ENCODE measurements at places on chromosomes 7 and 10. TPM values are rescaled to one million over a fixed set of nuclear protein-coding genes. Genes with fewer than 3 reads are reported as not detected.

DNA sequence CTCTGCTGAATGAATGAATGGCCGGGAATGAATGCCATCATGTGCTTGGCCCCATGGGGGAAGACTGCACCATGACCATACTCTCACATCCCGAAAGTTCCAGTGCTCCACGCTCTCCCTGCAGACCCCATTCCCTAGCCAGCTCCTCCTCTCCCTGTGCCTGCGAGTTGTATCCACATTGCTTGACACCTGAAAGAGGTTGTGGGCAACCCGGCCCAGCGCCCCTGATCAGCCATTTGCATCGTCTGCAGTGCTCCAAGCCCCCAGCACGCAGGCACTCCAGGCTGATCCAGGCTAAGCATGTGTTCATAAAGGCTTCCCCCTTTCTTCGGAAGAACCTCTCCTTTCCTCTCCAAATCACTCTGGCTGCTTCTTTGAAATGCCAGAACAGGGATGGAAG lies 354.4 kb upstream of the MKI67 start:
- H3K36me3 ChIP-seq: no peaks in the 10 kb centered on the region
- H3K4me3 ChIP-seq: no peak overlapping the region
- H3K27ac ChIP-seq: no peak overlapping the region

DNA sequence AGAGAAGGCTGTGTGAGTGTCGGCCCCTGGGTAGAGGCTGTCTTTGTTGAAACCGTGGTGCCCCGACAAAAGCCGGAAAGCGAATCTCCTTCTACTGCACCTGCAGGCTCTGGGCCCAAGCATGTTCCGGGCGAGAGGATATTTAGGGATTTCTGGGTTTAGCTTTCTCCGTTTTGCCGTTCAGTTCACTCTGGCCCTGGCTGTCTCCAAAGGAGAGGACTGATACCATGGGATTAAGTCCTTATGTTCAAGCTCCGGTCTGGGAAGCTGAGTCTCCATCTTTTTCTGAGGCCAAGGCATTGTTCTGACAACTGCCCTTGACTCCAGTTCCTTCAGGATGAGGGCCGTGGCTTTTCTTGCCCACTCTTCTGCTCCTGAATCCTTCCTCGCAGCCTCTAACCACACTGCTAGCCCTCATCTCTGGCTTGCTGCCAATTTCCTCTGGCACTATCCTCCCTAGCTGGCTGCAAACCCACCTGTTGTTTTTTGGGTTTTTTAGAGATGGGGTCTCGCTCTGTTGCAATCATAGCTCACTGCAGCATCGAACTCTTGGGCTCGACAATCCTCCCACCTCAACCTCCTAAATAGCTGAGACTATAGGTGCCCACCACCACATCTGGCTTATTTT lies 206.8 kb downstream of the SKIDA1 start:
- H3K27me3 ChIP-seq: no peaks in the 10 kb centered on the region
- H3K4me1 ChIP-seq: peaks cover 34% of the 10 kb centered on the region
- DNase-seq: peak; percentile 66
- no peaks in the 10 kb centered on the region for H3K36me3 ChIP-seq
- H3K4me3 ChIP-seq: no peak overlapping the region

- H3K27me3 ChIP-seq: no peaks in the 10 kb centered on the region
- H3K4me1 ChIP-seq: no peaks in the 10 kb centered on the region
- no peak for DNase-seq
- no peak overlapping the region for H3K4me3 ChIP-seq
- H3K36me3 ChIP-seq: no peaks in the 10 kb centered on the region
Measured at GRCh38 chr10:30683496-30683895, 53.9 kb upstream of the LYZL2 start.

GRCh38 chr10:88138319-88138848 lies 275.0 kb downstream of the PTEN start:
- no peak overlapping the region for H3K4me3 ChIP-seq
- H3K4me1 ChIP-seq: no peaks in the 10 kb centered on the region
- no peak for DNase-seq
- H3K27me3 ChIP-seq: no peaks in the 10 kb centered on the region

BBIP1 gene
- total RNA-seq: 27.5 TPM

OR9A2 gene
- total RNA-seq: not detected

TMEM196 gene
- total RNA-seq: not detected

- H3K4me1 ChIP-seq: peaks cover 18% of the 10 kb centered on the region
- DNase-seq: peak; percentile 62
- no peaks in the 10 kb centered on the region for H3K27me3 ChIP-seq
- no peak overlapping the region for H3K27ac ChIP-seq
- H3K4me3 ChIP-seq: no peak overlapping the region
- no peaks in the 10 kb centered on the region for H3K36me3 ChIP-seq
Measured at GRCh38 chr7:137944168-137944567, 57.7 kb downstream of the CREB3L2 start.

PSD gene
- total RNA-seq: 4.6 TPM

TMEM178B gene
- total RNA-seq: 2.4 TPM

DNA sequence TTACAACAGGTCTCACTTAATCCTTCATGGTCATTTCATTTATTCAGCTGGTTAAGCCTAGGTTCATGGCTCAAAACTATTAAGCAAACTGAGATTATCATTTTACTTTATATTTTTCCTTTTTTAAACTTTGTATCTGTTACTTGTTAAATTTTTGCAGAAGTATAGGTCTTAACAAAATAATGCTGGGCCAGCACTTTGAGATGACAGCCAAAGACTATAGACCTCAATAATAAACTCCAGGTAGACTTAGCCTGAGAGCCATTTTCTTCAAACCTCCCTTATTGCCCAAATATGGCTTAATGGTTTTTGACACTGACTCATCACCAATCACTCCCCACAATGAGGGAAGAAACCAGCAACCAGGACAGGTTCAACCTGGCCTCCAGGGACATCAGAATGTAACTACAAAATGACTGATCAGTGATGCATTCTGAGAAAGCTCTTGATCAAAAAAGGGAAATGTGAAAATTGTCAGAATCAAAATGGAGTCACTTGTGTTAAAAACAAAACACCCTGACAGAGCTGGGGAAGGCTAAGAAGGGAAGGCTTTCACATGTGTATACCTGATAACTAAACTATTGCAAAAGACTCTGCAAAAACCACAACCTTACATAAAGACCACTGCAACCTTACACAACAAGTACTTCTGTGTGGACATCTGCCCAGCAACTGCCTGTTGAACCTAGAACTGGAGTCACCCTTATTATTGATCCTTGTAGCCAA lies 2.1 kb upstream of the CCDC126 start:
- H3K27me3 ChIP-seq: no peaks in the 10 kb centered on the region
- no peak overlapping the region for H3K27ac ChIP-seq
- no peak overlapping the region for H3K4me3 ChIP-seq

ZNF800 gene
- 32.5 TPM for total RNA-seq

DNA sequence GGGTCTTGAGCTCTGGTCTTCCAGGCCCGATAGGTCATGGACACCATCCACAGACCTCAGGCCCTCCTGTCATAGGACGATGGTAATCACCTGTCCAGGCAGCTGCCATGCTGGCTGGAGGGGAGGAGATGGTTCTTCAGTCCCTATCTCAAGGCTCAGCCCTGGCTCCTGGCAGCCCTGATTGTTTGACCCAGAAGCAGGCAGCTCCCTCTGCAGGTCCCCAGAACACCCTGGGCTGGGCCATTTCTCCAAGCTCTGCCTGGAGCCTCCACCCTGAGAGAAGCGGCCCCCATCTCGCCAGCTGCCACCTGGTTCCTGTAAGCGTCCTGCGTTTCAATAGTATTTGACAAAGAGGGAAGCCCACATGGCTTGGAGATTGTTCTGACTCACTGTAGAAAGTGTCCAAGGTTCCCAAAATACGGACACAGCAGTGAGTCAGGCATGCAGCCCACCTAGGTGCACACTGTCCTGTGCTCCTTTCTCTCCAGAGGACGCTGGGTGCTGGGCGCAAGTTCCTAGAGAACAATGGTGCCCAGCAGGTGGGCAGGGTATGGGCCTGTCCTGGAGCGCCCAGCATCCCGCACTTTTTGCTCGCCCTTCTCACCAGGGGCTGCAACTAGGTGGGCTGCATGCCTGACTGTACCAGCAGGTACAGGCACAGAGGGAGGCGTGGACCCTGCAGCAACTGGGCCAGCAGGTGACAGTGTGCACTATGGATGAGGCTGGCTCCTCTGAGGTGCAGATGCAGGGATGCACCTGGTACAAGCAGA lies 72.4 kb upstream of the EBF3 start:
- H3K27ac ChIP-seq: no peak overlapping the region
- no peaks in the 10 kb centered on the region for H3K4me1 ChIP-seq
- no peaks in the 10 kb centered on the region for H3K36me3 ChIP-seq
- no peak for DNase-seq
- H3K4me3 ChIP-seq: no peak overlapping the region

GRCh38 chr10:350981-351501 lies 215.8 kb downstream of the ZMYND11 start:
- DNase-seq: no peak
- no peak overlapping the region for H3K27ac ChIP-seq

SNCG gene
- 2.3 TPM for total RNA-seq

- no peak for DNase-seq
- H3K27me3 ChIP-seq: no peaks in the 10 kb centered on the region
- H3K4me1 ChIP-seq: peaks cover 5% of the 10 kb centered on the region
- H3K4me3 ChIP-seq: no peak overlapping the region
Measured at GRCh38 chr10:69633673-69634635, 3.9 kb downstream of the FAM241B start.

GRCh38 chr10:132484922-132485321 lies 52.7 kb upstream of the INPP5A start:
- H3K36me3 ChIP-seq: no peaks in the 10 kb centered on the region
- H3K4me1 ChIP-seq: no peaks in the 10 kb centered on the region
- no peaks in the 10 kb centered on the region for H3K27me3 ChIP-seq
- H3K27ac ChIP-seq: no peak overlapping the region
- H3K4me3 ChIP-seq: no peak overlapping the region

DNA sequence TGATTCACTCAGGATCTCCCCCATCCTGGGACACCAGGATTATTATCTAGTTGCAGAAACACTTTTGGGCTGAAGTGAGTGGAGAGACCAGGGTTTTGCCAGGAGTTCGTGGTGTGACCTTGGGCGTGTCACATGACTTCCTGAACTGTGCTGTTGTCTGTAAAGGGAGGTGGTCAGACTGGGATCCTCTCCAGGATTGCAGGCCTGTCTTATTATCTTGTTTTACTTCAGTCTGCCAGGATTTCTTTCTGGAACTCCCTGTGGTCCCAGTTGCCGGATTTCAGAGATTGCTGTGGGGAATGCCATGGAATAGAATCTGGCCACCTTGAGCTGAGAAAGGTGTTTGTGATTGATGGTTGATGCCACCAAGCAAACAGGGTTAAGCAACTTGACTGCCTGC lies 35.8 kb downstream of the CRCP start:
- peak; percentile 25 for DNase-seq
- peaks cover 2% of the 10 kb centered on the region for H3K36me3 ChIP-seq
- peaks cover 44% of the 10 kb centered on the region for H3K4me1 ChIP-seq
- peak overlapping the region; percentile 62 for H3K27ac ChIP-seq
- H3K27me3 ChIP-seq: no peaks in the 10 kb centered on the region

- DNase-seq: no peak
- H3K27me3 ChIP-seq: no peaks in the 10 kb centered on the region
- H3K4me1 ChIP-seq: no peaks in the 10 kb centered on the region
- H3K36me3 ChIP-seq: no peaks in the 10 kb centered on the region
- H3K4me3 ChIP-seq: no peak overlapping the region
- H3K27ac ChIP-seq: no peak overlapping the region
Measured at GRCh38 chr10:80081801-80082750, 3.6 kb downstream of the TMEM254 start.

DNA sequence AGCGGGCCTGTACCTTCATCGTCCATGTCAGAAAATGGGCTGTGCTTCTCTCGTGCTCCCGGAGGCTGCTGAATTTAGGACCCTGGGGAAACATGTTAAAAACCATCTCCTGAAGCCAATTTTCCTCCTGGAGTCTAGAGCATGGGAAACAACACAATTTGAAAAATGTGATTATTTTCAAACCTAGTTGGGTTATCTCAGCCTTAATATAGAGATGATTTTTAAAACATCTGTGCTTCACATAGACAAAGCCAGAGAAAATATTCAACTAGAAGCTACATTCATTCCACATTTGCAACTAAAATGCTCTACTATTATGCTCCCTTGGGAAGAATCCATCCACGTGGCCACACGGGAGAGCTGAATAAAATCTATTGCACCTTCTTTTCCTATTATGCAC lies 225.9 kb upstream of the TMEM72 start:
- H3K27me3 ChIP-seq: no peaks in the 10 kb centered on the region
- H3K27ac ChIP-seq: no peak overlapping the region
- H3K4me1 ChIP-seq: peaks cover 17% of the 10 kb centered on the region
- no peak for DNase-seq
- H3K36me3 ChIP-seq: no peaks in the 10 kb centered on the region

TYW1B gene
- total RNA-seq: 2.1 TPM

STEAP4 gene
- total RNA-seq: 108 TPM

KEL gene
- 0.52 TPM for total RNA-seq

ARHGEF5 gene
- 21.7 TPM for total RNA-seq

GRCh38 chr10:89274928-89275327 lies 23.4 kb upstream of the LIPA start:
- H3K4me3 ChIP-seq: no peak overlapping the region
- DNase-seq: no peak
- H3K36me3 ChIP-seq: no peaks in the 10 kb centered on the region
- H3K4me1 ChIP-seq: peaks cover 20% of the 10 kb centered on the region
- no peak overlapping the region for H3K27ac ChIP-seq

- H3K36me3 ChIP-seq: no peaks in the 10 kb centered on the region
- DNase-seq: no peak
- no peaks in the 10 kb centered on the region for H3K27me3 ChIP-seq
- no peak overlapping the region for H3K27ac ChIP-seq
- H3K4me1 ChIP-seq: peaks cover 13% of the 10 kb centered on the region
Measured at GRCh38 chr10:129854796-129855705, 109.0 kb downstream of the EBF3 start.

DNA sequence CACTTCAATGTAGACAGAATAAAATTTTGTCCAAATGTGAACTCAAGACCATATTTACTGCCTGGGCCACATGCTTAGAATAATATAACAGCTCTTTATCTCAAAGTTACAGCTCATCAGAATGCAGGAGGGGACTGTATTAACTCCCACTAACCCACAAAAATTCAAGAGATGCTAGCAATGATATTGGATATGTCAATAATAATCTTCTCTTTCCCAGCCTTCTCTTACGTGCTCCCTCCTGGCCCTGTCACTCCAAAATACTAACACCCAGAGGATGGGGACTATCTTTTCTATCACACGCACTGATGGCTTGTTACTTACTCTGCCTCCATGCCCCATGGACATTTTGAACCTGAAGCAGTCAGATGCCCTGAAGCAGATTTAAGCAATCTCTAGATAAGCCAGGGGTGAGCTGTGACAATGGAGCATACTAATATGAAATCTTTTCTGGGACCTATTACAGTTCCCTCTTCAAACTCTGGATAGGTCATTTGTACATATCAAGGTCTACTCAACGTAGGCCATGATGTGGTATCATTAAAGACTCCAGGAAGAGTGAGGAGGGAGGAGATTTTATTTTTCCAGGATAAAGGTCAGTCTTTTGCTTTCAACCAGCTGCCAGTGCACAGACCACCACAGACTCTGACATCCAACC lies 803.0 kb downstream of the GRM8 start:
- H3K27ac ChIP-seq: peak overlapping the region; percentile 53
- H3K4me3 ChIP-seq: no peak overlapping the region
- no peaks in the 10 kb centered on the region for H3K27me3 ChIP-seq
- peak; percentile 42 for DNase-seq
- H3K36me3 ChIP-seq: no peaks in the 10 kb centered on the region
- peaks cover 5% of the 10 kb centered on the region for H3K4me1 ChIP-seq

GRCh38 chr7:105423987-105424386 lies 35.3 kb upstream of the SRPK2 start:
- no peaks in the 10 kb centered on the region for H3K4me1 ChIP-seq
- DNase-seq: no peak
- no peak overlapping the region for H3K4me3 ChIP-seq

Measured in lung (tissue), 17 donors.